ENCODE measurements at places on chromosomes 1 and 21.

- no peak for DNase-seq
These were observed at the start of gene UTS2 for GRCh38 chr1:7852804-7853683. UTS2 (minus strand) TSS chr1:7853065; CDS start chr1:7853003, 62 bp downstream.

DNA sequence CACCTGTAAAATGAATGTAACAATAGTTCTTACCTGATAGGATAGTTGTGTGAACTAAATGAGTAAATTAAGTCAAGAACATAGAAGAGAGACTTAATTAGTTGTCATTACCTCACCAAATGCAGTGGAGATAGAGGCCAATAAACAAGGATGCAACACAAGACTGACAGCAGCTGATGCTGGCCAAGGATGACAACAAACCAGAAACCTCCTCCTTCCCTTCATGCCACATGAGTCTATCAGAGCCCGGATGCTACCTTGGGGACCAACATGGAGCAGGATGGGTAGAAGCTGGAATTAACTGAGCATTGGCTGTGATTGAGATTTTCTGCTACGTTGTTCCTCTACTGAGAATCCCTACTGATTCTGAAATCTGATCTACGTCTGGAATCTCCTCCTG is 30.3 kb upstream of the USP1 start:
- no peak for DNase-seq

- DNase-seq = no peak
These were observed 148.7 kb upstream of the NR5A2 start for GRCh38 chr1:199878823-199879222.

GRCh38 chr1:109740615-109741373 is at the start of gene GSTM3:
GSTM3 (minus strand) TSS chr1:109741038; CDS start chr1:109740287, 751 bp downstream.
- DNase-seq = peak; percentile 1

- peak; percentile 22 for DNase-seq
These were observed at the start of gene IGSF9 for GRCh38 chr1:159945483-159946241. IGSF9 (minus strand) TSS chr1:159945613; CDS start chr1:159943454, 2,159 bp downstream.

GRCh38 chr1:153231363-153231762 is 14.0 kb downstream of the PRR9 start:
- DNase-seq = no peak

GRCh38 chr1:230114237-230114651 is 47.2 kb downstream of the GALNT2 start:
- DNase-seq = no peak

GRCh38 chr1:2945821-2946231 is 75.4 kb upstream of the ACTRT2 start:
- DNase-seq = no peak

- no peak for DNase-seq
These were observed 21.2 kb downstream of the PGLYRP3 start for GRCh38 chr1:153291514-153291913.

- no peak for DNase-seq
These were observed 6.0 kb downstream of the TRNP1 start for GRCh38 chr1:26999440-26999987.

DNA sequence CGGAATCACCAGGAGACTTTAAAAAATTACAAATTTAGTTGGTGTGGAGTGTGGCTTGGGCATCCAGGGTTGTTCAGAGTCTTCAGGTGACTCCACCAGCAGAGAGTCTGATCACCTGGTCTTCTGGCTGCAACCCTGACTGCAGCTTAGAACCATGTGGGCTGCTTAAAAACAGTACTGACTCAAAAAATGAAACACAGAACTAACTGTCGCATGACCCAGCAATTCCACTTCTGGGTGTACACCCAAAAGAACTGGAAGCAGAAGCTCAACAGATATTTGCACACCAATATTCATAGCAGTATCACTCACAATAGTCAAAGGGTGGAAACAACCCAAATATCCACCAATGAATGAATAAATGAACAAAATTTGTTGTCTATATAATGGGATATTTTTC is 17.3 kb downstream of the TLR5 start:
- no peak for DNase-seq

DNA sequence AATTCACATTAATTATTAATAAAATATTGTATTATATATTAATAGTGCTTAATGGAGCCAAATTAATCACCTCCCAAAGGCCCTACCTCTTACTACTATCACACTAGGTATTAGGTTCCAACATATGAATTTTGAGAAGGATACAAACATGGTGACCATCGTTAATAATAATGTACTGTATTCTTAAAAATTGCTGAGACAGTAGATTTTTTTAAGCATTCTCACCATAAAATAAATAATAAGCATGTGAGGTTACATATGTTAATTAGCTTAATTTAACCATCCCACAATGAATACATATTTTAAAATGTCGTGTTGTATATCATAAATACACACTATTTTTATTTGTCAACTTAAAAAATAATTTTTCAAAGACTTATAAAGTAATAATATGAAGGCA is 299.2 kb upstream of the NR5A2 start:
- no peak for DNase-seq

DNA sequence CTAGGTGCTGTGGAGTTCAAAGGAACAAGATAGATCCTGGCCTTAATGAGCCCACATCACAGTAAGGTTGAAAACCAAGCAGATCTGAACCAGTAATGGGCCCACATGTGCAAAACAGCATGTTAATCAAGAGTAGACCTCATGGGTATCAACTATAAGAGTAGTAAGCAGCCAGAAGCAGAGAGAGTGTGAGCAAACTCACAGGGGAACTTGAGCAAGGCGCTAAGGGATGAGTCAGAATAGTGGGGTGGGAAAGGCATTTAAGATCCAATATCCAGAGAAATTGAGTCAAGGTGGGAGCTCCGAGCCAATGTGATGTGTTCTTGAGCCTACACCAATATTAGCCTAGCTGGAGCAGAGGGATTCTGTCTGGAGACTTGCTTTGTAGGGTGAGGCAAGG is 52.4 kb upstream of the GJA5 start:
- no peak for DNase-seq

DNA sequence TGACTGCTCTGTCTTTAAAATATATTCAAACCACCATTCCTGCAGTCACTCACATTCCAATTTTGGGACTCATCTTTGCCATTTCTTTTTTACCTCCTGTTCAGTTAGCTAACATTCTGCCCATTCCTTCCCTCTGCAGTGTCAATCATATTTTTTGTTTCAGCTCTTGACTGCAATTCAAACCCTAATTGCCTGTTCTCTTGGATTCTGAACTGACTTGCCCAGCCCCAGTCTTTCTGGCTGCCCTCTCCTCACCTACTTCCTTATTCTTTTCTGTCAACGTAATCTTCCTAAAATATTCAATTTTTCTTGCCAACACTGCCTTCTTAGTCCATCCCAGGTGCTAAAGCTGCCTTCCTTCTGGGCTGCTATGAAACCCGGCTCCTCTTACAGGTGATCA is 6.1 kb downstream of the PRDM2 start:
- no peak for DNase-seq

GRCh38 chr21:36059823-36060158 is 535 bp downstream of the SETD4 start:
- DNase-seq = no peak

GRCh38 chr1:18546026-18546425 is 65.3 kb downstream of the KLHDC7A start:
- no peak for DNase-seq
